Activated naive CD4-positive, alpha-beta T cell treated with anti-CD3 and anti-CD28 coated beads, Interleukin-2, amount 10 ng/mL, durations not matched to agents 5 hours and 36 hours (primary cell): ENCODE measurements at places on chromosomes 12 and 14. TPM values are rescaled to one million over a fixed set of nuclear protein-coding genes. Genes with fewer than 3 reads are reported as not detected.

Gene LBHD2
- not detected for total RNA-seq

Gene NUAK1
- total RNA-seq: not detected

Gene ANKRD9
- 7.5 TPM for total RNA-seq

Gene OR4M1
- total RNA-seq: not detected

Gene TAS2R30
- 2.2 TPM for total RNA-seq

Gene C14orf132
- 3.1 TPM for total RNA-seq

Gene LMBR1L
- 72.5 TPM for total RNA-seq

Gene KRT6B
- total RNA-seq: not detected

Gene SLCO1B1
- total RNA-seq: not detected

Gene CBLN3
- total RNA-seq: 4.5 TPM

Gene P2RX2
- total RNA-seq: not detected

Gene CORO1C
- 16.4 TPM for total RNA-seq

Gene CHGA
- total RNA-seq: not detected

Gene CDH24
- 2.3 TPM for total RNA-seq

Gene SMOC1
- total RNA-seq: not detected

Gene KCNK10
- total RNA-seq: not detected

Gene RTN1
- total RNA-seq: not detected

Gene GNB3
- 0.10 TPM for total RNA-seq

Gene MEG3
- total RNA-seq: not detected

Gene ZNF740
- 50.3 TPM for total RNA-seq

Gene TTC9
- 15.7 TPM for total RNA-seq

Gene KRT83
- total RNA-seq: not detected

Gene PTGER2
- total RNA-seq: 158 TPM

Gene AKAP6
- 0.77 TPM for total RNA-seq

Gene ATF1
- total RNA-seq: 47.7 TPM

Gene ZCCHC8
- 39.8 TPM for total RNA-seq

Gene ESPL1
- 71.4 TPM for total RNA-seq

Gene SLC6A12
- total RNA-seq: not detected

Gene ST8SIA1
- 0.19 TPM for total RNA-seq

Gene CLEC1A
- total RNA-seq: not detected

Gene RIPK3
- total RNA-seq: 36.5 TPM

Gene KRT71
- total RNA-seq: not detected

Gene SERPINA6
- total RNA-seq: not detected

Gene LYZ
- 0.14 TPM for total RNA-seq

Gene PMCH
- total RNA-seq: not detected

Gene DHRS2
- 0.18 TPM for total RNA-seq

Gene BICDL1
- total RNA-seq: 54.4 TPM

Gene ASCL1
- total RNA-seq: not detected

Gene DHRS4
- 19.6 TPM for total RNA-seq

Gene SPTB
- 0.05 TPM for total RNA-seq
